ENCODE measurements at places on chromosomes 12 and 14.
A peak's percentile ranks its signal among the peaks of the same experiment; 100 is the strongest.

DNA sequence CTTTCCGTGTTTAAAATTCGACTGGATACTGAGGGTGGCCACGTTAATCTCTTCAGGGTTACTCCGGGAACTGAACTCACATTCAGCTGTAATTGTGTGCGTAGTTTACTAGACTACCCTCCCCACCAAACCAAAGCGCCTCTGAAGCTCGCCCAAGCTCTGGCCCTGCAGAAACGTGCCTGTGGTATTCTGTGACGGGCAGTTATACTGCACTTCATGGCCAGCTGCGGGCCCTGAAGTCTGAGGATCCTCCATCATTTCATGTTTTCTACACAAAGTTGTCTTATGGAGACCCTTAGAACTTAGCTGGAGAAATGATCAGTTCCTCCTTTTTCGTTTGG lies 688 bp downstream of the ZNF26 start:
- DNase-seq, result no peak

DNA sequence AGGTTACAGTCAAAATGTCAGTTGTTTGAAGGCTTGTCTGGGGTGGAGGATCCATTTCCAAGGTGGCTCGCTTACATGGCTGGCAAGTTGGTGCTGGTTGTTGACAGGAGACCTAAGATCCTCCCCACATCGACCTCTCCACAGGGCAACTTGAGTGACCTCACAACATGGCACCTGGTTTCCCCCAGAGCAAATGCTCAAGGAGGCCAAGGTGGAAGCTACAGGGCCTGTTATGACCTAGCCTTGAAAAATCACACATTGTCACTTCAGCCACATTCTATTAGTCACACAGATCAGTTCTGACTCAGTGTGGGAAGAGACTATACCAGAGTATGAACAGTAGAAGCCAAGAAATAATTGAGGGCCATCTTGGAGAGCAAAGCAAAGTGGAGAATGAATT lies 11.3 kb upstream of the GNG2 start:
- peak; percentile 42 for DNase-seq

- no peak for DNase-seq
Measured at GRCh38 chr12:105427883-105428282, 97.4 kb downstream of the C12orf75 start.

DNA sequence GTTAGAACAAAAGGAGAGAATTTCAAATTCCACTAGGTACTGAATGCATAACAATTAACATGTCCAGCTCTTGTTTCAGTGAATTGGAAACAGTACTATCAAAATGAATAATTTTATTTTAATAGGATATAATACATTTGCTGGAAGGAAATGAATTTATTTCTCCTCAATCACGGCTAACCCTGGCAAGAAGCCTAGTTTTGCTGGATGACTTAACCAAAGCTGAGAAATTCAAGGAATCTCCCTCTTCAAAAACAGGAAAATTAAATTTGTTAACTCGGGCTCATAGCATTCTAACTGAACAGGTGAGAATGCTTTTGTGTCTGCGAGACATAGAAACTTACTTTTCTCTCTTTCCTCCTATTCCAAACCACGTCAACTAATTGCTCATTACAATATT lies 163.5 kb upstream of the NEDD1 start:
- no peak for DNase-seq

DNA sequence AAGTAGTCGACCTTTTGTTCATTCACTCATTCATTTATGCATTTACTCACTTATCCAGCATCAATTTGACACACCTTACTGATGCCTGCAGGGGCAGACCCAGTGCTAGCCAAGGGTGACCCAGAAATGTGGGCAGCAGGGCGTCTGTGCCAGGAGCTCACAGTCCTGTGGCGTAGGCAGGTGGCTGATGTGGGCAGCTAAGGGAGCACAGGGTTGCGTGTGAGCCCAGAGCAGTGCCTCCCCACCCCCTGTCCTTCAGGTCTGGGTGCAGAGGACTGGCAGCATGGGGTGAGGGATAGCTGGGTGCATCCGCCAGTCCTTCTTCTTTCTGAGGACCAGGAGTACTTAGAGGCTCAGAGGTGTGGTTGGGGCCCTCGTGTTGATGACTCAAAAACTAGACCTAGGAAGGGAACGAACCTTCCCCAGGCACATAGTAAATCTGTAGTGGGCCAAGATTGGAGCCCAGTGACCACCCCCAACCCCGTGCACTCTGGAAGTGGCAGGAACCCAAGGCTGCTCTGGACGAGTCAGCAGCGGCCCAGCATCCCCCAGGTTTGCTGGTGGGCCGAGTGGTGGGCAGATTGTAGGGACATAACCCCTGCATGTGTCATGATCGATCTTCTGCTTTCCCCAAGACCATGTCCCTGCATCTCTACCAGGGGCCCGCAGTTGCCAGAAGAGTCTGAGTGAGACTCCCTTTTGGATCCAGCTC lies 63.9 kb downstream of the BEGAIN start:
- no peak for DNase-seq

- no peak for DNase-seq
Measured at GRCh38 chr14:80080601-80081000, 130.7 kb downstream of the DIO2 start.

GRCh38 chr14:32006263-32007110 lies 70.6 kb upstream of the ARHGAP5 start:
- no peak for DNase-seq

GRCh38 chr12:106369624-106370346 lies 12.2 kb downstream of the POLR3B start:
- no peak for DNase-seq

- no peak for DNase-seq
Measured at GRCh38 chr12:90653040-90653439, 301.9 kb downstream of the CCER1 start.

DNA sequence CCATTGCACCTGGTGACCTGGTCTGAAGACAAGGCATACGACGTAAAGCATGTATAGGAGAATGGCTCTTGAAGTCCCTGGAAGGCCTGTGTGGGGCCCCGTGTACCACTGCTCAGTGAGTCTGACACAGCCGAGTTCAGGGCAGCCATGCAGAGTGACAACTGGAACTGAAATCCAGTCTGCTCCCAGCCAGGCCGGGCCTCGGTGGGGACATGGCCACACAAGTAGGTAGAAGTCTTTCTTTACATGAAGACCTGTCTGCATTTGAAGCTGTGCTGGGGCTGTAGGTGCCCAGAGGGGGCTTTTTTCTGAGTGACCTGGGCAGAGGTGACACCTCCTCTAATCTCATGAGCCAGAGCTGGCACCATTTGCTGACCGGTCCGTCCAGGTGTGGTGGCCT lies 35.7 kb downstream of the ADGRD1 start:
- DNase-seq, result no peak

DNA sequence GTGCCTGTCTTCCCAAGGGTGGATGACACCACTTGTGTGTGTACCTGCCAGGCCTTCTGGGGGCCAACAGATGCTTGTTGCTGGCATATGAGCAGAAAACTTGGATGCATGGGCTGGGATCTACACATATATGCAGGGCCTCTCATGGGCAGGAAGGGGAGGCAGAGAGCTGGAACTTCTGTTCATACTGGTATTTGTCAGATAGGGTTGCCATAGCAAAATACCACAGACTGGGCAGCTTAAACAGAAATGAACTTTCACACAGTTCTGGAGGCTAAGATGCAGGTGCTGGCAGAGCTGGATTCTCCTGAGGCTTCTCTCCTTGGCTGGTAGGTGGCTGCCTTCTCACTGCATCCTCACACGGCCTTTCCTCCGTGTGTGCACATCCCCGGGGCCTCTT lies 121.8 kb downstream of the SUDS3 start:
- no peak for DNase-seq

GRCh38 chr12:37565112-37565511 lies 751.5 kb upstream of the ALG10B start:
- DNase-seq, result no peak

DNA sequence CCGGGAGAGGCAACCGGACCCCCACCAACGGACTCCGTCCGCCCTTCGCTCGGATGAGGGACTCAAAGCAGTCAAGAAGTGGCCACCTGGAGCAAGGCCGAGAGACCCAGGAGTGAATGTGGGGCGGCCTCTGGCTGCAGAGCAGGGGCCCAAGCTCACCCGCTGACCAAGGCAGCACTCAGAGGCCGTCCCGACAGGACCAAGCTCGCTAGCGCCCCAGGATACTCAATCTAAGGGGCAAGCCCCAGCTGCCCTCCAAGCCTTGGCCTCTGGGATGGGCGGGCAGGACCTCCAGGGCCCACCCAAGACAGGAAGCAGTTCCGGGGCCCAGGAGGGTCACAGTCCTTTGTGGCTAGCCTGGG lies 936 bp downstream of the AKT1 start:
- DNase-seq, result no peak

GRCh38 chr12:109880043-109880931 lies at the start of gene GLTP:
TSS of gene GLTP (minus strand) at chr12:109880541. CDS start at chr12:109880374, 167 bp downstream.
- DNase-seq, result peak; percentile 91

GRCh38 chr14:29587046-29587445 lies 340.6 kb downstream of the PRKD1 start:
- DNase-seq, result no peak

- DNase-seq, result no peak
Measured at GRCh38 chr14:73997108-73997943, 21.8 kb downstream of the ENTPD5 start.

GRCh38 chr12:40158592-40159111 lies 52.8 kb upstream of the SLC2A13 start:
- no peak for DNase-seq

GRCh38 chr12:95820096-95820703 lies 29.6 kb upstream of the NTN4 start:
- DNase-seq, result no peak

DNA sequence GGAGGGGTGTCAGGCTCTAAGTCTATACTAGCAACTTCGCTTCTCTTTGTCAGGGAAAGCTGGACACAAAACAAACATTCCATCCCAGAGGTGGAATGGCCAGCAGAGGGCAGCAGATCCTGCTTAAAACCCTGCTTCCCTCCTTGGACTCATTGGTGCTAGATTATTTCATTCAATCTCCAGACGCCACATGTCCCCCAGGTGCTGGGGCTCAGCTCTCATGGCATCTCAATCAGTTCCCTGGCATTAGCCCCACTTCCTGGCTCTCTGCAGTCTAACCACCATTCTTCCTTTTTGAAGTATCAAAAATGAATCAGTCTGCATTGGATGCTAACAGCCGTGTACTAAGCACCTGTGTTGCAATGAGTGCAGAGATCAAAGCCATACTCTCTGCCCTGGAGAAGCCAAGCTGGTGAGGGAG lies 8.1 kb upstream of the PPP1R1A start:
- DNase-seq, result peak; percentile 9

GRCh38 chr14:60639674-60640073 lies 9.6 kb downstream of the SIX1 start:
- DNase-seq, result no peak

- DNase-seq, result no peak
Measured at GRCh38 chr14:79881299-79881698, 330.0 kb downstream of the DIO2 start.

DNA sequence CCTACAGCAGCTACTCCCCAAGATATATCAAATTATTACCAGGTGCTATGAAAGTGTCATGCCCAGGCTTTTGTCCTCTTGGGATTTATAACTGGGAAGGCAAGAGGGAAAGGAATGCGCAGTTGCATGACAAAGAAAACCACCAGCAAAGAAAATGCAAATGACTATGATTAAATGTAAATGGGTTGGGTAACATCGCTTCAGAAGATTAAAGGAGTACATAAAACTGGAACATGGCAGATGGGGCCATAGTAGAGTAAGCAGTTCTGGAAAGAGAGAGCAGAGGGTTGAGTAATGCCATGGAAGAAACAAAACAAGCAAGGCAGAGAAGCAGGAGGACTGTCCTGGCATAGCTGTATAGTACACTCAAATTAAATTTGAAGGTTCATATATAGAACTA lies 493.1 kb downstream of the NOVA1 start:
- no peak for DNase-seq

DNA sequence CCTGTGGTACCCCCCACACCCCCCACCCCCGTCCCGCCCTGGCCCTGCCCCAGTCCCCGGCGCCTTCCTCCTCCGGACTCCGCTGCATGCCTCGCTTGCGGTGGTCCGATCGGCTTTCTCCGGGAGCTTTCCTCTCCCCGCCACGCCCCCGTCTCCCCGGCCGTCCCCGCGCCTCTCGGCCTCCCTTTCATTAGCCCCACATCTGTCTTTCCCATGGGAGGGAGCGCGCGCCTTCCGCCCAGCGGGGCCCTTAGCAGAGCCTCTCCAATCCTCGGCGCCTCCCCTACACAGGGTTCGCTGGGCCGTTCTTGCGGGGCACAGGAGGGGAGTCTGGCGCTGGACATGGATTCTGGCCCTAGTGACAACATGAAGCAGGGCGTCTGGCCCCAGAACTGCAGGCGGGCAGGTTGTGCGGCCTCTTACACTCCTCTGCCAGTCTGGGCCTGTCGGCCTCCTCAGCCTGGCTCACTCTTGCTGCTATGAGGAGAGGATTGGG lies 1.5 kb upstream of the EFS start:
- DNase-seq, result no peak

DNA sequence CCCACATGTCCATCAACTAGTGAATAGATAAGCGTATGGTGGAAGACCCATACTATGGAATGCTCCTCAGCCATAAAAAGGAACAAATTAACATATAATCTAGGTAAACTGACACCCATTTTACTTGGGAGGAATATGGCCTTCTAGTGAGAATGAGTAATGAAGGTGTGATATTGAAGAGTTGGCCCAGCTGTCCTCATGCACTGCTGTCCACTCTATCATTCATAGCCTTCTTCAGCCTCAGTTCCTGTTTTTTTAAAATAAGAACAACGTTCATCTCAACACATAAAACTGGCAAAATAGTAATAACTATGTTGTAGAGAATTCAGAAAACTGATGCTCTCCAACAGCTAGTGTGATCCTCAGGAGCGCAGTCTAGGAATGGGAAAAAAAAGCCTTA lies 26.5 kb upstream of the OXA1L start:
- DNase-seq, result no peak

- no peak for DNase-seq
Measured at GRCh38 chr14:30854492-30854891, 19.9 kb upstream of the COCH start.

DNA sequence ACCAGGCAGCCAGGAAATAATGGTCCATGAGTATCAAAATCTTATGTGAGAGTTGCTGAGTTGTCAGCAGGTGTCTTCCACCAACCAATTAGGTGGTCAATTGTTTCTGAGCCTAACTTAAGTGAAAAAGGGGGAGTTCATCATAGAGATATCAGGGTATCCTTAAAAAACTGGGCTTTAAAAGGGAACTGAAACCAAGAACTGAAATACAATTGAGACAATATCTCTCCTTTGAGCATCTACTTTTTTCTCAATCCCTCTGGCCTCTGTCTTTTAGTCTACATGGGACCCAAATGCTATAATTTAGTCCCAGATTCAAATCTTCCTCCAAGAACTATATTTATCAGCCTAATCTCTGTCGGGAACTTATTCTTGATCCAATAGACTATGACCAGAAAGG lies 201.0 kb downstream of the BTG1 start:
- no peak for DNase-seq

All from activated T-helper 1 cell treated with anti-CD3 and anti-CD28 coated beads, Interleukin-12 subunit alpha, Interleukin-12 subunit beta, Interleukin-2, Interleukin-4 antibody, amounts not matched to agents 30 ng/mL and 10 ng/mL and 1 ng/mL, durations not matched to agents 14 hours and 24 hours and 36 hours (primary cell).